ENCODE measurements at places on chromosomes 1 and 21.
A peak's percentile ranks its signal among the peaks of the same experiment; 100 is the strongest.

DNA sequence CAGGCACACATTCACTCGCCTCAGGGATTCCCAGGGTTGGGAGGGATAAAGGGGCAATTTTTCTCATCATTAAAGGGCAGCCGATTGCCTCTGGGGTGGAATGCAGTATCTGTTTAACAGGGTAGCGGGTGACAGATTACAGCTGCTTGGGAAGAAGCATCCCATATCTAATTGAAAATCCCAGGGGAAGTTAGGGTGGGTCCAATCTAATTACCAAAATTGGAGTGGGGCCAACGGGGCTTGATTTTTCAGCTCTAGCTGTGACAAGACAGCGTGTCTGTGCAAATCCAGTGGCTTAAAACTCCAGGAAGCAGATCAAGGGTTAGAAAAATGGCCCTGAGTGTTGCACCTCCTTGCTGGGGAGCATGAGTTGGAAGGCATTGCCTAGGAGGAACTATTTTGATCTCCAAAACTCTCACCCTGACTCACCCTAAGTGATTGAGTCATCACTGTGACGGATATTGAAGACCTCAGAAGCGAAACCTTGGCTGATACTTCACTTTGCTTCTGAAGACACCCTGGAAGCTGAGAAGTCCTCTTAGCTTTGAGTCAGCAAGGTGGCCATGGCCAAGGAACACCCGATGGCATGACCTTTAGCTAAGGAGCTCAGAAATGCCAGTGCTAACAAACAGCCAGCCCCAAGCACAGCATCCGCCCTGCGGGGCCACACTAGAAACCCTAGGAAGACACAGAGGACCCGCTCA, 46.0 kb downstream of the GRHL3 start:
- DNase-seq, result peak; percentile 68

DNA sequence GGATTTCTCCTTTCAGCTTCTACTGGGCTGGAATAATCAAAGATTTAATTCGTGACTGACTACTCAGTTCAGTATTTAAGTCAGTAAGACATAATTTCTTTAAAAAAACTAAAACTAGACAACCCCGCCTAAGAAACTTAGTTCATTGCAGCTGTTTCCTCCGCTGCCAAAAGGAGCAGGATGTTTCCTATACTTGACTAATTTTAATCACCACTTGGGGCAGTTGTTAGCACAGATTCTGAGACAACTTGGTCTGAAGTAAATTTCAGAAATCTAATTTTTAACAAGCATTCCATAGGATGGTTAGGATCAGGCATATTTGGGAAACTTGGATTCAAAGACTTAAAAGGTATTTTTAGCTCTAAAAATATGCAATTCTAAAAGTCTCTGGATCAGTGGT, 34.0 kb downstream of the EPRS1 start:
- no peak for DNase-seq

DNA sequence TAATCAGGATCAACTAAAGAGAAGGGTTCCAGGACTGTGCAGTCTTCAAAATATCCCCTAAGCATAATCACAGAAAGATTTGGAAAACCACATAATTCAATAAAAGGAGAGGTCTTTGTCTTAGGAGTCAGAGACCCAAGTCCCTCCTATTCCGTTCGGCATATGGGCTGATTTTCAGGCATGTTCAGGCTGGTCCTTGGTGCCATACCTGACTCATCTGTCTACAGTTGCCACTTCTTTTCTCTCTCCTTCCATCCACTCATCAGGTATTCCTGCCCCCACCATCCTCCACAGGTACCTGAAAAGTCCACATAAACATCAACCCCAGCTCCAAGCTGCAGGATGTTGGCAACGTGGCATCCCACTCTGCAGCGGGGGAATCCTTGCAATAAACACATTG, 29.7 kb upstream of the RPL11 start:
- no peak for DNase-seq

DNA sequence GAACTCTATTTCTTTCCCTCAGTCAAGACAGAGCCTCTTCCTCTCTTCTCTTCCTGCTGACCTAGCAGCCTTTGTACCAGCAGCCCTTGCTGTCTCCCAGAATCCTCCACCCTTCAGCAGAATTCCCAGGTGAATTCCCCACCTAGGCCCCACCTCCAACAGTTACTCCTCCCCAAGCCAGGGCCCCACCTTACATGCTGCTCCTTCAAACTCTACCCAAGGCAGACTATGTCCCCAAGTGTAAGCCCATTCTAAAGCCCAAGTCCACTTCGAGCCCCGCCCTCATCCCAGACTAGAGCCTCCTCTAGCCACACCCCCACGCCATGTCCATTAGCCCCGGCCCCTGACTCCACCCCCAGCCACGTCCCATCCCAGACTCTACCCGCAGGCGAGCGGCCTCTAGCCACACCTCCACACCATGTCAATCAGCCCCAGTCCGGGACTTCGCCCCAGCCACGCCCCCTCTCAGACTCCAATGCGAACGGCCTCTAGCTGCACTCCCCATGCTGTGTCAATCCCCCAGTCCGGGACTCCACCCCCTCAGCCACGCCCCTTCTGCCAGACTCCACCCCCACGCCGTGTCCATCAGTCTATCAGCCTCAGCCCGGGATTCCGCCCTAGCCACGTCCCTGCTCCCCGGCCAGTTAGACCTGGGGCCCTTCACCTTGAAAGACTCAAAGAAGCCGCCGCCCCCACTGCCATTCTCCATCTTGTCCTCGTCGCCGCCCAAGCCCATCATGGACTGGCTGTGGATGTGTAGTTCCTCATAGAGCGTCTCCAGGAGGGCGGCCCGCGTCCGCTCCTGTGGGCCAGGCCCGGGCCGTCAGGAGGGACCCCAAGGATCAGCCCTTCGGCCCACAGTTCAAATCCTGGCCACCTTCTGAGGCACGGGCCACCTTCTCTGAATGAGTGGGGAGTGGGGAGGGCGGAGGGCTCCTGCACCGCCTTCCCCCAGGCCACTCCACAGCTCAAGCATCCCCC, 61.3 kb downstream of the RAP1GAP start:
- peak; percentile 85 for DNase-seq

Data from NCI-H460 (cell line).